ENCODE measurements at places on chromosomes 16 and 17. TPM values are rescaled to one million over a fixed set of nuclear protein-coding genes. Genes with fewer than 3 reads are reported as not detected.

Gene PPP1R27
- total RNA-seq, result not detected

Gene SMPD3
- total RNA-seq, result 2.8 TPM

Gene NOL3
- 24.6 TPM for total RNA-seq

Gene KRTAP9-2
- not detected for total RNA-seq

Gene PIGW
- total RNA-seq, result 2.3 TPM

Gene MGAT5B
- total RNA-seq, result 0.16 TPM

Gene CCL1
- total RNA-seq, result not detected

Gene TVP23A
- total RNA-seq, result not detected

Gene CTRB1
- not detected for total RNA-seq

DNA sequence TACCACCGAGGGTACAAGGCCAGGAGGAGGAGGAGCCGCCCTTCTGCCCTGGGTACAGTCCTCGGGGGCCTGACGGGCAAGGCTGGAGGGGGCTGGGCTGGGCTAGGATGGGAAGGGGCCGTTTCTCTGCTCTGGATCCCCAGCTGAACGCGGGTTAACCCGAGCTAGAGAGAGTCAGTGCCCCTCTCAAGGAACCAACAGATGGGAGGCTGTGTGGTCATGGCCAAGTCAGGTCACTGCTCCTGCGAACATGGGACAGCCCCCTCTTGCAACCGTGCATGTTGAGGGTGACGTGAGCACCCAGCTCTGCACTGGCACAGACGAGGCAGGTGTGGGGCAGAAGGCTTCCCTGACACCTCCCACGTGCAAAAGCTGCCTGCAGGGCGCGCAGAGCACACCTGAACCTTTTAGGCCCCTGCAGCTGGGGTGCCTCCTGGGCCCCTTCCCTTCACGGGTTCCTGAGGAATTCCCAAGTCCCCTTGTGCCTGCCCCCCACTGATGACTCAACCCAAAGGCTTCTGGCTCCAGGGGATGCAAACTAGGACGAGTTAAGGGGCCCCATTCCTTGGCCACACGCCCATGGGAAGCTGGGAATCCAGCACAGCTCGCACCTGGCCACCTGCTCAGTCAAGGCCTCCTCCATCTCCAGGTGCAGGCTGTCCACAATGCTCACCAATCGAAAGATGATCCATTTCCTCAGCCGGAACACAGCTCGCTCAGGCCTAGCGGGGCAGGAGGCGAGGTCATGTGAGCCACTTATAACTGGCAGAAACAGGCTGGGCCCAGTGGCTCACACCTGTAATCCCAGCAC, 6.3 kb downstream of the MYBBP1A start:
- peak; percentile 54 for DNase-seq

DNA sequence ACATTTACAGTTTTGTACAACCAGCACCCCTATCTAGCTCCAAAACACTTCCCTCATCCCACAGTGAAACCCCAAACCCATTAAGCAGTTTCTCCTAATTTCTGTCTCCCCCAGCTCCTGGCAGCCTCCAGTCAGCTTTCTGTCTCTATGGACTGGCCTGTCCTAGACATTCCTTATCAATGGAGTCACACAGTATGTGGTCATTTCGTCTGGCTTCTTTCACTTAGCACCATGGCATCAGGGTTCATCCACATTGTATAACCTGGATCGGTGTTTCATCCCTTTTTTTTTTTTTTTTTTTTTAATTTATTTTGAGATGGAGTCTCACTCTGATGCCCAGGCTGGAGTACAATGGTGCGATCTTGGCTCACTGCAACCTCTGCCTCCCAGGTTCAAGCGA, 68.5 kb downstream of the ZDHHC7 start:
- DNase-seq, result no peak

DNA sequence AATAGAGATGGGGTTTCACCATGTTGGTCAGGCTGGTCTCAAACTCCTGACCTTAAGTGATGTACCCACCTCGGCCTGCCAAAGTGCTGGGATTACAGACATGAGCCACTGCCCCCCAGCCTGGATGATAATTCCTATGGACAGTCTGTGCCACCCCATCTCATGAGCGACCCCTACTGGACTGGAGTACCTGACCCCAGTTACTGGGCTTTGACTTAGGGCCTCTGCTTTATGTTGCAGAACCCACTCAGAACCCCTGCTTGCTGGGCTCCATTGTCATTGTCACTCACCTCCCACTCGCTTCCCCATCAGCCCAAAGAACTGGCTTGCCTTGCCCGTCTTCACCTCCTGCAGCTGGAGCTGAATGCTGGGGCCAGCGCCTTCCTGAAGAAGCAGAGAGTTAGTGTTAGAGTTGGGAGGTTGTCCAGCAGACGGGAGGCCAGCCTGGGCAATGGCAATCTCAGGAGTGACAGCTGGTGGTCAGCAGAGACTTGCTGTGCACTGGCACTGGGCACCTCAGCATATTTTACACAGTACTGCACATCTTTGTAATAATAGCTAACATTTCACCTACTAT, 4.0 kb downstream of the TAC4 start:
- DNase-seq, result peak; percentile 41

- no peak for DNase-seq
These were observed 49.2 kb downstream of the IRF8 start for GRCh38 chr16:85948138-85948509.

- DNase-seq, result no peak
These were observed 1.6 kb downstream of the XYLT1 start for GRCh38 chr16:17469011-17469740.

- no peak for DNase-seq
These were observed 860 bp upstream of the PLCG2 start for GRCh38 chr16:81778231-81778630.

DNA sequence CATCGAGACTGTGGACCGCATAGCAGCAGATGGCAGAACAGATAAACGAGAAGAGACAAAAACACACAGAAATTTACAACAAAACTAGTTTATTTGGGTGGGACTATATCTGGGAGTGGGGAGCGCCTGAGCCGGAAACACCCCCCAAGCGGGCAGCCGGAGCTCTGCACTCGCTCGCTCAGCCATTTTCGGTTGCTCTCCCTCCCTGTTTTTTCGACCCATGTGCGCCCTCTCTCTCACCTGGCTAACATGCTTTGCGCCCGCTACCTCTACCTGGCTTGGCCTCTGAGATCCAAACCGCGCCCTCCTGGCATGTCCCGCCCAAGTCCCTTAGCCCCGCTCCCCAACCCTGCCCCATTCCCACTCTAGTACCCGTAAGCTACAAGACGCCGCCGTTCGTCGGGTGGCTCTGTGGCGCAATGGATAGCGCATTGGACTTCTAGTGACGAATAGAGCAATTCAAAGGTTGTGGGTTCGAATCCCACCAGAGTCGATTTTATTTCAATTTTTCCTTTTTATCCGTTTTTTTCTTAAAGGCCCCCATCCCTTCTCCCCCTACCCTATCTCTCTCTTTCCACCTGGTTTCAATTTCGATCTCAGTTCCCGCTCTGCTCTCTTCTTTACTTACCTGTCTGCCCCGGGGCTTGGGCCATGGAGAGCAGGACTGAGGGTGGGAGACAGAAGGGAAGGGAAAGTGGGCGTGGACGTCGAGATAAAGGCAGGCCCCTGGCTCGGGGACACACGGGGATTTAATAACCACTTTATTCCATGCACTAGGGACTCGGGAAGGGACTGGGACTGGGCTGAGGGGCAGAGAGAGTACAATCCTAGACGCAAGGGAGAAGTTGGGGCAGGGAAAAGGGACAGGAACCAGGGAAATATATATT, 2.4 kb upstream of the ALOXE3 start:
- DNase-seq, result peak; percentile 78

DNA sequence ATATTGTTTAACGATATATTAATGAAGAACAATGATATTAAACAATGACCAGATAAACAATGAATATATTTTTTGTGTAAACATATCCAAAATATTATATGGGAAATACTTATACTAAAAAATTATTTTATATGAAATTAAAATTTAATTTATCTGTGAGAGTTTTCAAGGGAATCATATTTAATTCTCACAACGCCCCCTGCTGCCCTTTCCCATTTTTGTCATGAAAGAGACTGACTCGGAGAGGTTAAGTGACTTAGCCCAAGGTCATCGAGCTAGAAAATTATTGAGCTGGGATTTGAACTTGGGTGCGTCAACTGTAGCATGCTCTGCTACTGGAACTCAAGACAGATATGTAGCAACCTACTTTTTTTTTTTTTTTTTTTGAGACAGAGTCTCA, 7.2 kb upstream of the MYCBPAP start:
- DNase-seq, result no peak

DNA sequence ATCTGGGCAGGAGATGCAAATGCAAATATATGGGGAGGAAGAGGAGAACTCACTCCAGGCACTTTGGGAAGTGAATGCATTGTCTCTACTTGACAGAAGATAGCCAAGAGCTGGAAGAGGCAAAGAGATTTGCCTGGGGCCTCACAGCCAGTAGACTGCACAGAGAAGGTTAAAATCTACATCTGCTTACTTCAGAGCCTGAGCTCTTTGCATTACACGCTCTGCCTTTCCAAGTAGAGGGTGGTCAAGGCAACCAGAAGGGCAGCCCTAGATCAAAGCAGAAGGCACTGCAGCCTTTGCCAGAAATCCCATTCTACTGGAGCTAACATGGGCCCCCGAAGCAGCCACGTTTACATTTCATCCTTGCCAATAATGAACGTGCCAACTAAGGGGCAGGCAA, 407.2 kb upstream of the CCL2 start:
- DNase-seq, result no peak

DNA sequence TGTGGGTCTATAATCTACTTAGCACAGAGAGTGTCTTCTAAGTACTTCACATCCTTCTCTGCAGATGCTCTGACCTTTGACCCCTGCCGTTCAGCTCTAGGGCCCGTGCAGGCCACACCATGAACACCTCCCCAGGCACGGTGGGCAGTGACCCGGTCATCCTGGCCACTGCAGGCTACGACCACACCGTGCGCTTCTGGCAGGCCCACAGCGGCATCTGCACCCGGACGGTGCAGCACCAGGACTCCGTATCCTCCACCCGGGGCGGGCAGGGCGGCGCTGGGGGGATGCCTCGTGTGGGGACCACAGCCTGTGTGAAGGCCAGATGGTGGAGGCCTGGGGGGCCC, 686 bp downstream of the MLST8 start:
- no peak for DNase-seq

DNA sequence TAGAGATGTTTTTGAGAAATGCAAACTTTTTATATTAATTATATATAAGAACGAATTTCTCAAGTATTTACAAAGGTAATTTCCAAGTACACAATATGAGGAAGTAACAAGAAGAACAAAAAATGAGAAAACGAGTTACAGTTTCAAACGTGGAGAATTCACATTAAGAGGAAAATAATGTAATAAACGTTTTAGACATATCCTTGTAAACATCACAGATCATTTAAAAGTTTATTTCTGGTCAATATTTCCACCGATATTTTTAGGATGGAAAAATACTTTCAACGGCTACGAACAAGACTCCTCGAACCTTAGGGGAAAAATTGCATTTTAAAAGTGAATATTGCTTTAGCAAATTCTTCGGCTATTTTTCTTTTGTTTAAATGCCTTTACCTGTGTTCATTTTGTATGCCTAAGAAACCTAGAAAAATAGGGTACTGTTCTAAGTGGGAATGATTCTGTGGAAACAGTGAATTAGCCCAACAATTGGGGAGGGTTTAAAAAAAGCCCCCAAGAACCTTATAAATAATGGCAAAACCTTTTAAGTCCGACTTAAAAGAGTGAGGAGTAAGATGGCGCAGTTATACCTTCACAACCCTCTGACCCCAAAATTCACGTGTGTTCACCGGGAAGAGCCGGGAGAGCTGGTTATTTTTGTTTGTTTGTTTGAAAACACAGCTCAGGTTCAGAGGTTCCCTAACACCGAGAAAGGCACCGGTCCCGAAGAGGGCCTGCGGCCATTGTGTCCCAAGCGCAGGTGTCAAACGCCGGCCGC, 3.3 kb downstream of the HNF1B start:
- DNase-seq, result no peak

DNA sequence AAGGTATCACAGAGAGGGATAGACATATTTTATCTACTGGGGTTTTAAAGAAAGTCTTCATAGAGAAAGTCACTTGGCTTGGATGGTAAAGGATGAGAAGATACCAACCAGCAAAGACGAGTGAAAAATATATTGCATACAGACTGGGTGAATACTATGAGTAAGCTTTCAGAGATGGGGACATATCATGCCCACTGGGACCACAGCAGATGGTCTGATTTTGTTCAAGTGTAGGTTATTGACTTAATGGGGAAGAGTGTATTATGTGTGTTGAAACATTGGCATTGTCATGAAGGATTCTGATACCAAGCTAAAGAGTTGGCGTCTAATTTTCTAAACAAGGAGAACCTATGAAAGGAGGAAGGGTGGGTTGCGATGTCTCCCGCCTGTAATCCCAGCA, 13.8 kb upstream of the MMD start:
- no peak for DNase-seq

DNA sequence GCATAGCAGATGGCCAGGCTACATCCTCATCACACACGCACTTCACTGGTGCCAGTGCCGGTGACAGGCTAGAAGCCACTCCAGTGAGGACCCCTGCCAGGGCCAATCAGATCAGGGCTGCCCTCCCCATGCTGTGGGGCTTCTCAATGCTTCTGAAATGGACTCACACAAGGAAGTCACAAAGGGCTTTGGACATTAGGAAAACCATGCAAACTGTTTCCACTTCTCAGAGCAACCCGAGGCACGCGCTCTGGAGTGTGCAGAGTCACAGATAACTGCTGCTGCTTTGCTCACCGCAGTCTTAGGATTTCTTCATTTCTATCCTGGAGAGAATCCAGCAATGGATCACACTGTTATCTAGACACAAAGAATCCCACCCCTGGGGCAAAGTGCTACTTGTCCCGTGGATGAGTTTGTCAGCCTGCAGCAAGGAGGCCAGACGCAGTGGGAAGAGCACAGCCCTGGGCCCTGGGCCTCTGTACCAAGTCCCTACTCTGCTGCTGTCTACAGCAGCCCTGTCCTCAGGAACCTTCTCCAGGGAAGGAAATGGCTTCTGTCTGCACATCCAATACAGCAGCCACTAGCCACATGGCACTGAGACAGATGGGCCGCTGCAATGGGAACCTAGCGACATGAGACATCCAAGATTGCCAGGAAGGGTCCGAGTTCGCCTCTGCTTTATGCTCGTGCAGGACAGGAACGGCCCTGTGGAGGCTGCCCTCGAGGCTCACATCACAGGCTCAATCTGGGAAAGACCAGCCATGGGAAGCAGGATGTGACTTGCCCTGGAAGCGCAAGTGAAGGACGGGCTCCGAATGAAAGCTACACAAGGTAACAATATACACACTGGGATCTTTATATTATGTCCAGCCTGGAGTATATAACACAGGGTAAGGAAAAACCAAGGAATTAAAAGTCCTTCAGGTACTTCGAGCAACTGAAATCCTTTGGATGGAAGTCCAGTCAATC, 169.3 kb downstream of the ZFHX3 start:
- DNase-seq, result no peak

DNA sequence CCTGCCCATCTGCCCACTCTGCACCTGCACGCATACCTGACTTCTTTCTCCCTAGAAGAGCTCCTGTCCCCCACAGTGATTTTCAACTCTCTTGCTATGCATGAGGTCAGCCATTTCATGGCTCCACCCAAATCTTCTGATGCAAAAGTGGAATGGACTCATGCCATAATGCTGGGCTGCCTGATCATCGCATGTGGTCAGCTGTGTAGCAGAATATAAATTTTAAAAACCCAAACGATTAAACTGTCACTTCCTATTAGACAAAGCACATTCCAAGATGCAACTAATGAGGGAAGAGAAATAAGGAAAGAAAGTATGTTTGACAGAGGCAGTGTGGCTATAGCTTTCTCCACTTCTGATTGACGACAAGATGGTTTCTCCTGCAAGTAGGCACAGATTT, 26.1 kb downstream of the GRIN2A start:
- no peak for DNase-seq

GRCh38 chr16:54180421-54181359, 105.9 kb downstream of the IRX3 start:
- DNase-seq, result no peak
